ENCODE measurements at places on chromosomes 12 and 14. TPM values are rescaled to one million over a fixed set of nuclear protein-coding genes. Genes with fewer than 3 reads are reported as not detected.

The CTSG gene
- total RNA-seq = not detected

The TMEM117 gene
- 2.0 TPM for total RNA-seq

The CPNE6 gene
- not detected for total RNA-seq

The ESR2 gene
- total RNA-seq = 4.5 TPM

The TSPAN8 gene
- total RNA-seq = 0.30 TPM

The MANSC4 gene
- not detected for total RNA-seq

The SRRM4 gene
- total RNA-seq = not detected

GRCh38 chr12:26938701-26939062, 412 bp downstream of the FGFR1OP2 start:
- DNase-seq = no peak

DNA sequence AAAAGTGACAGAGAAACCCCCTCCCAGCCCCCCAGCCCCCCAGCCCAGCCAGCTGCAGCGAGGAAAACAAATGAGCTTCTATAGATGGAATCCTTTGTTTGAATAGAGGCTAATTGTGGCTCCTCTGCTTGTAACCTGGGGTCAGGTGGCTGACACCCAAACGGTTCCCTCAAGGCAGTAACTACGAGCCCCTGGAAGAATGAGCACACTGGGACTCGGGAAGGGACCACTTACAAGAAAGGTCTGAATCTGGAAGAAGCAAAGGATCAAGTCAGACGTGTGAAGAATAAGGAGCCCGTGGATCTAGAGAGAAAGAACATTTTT, 108.7 kb upstream of the FUT8 start:
- DNase-seq = no peak

DNA sequence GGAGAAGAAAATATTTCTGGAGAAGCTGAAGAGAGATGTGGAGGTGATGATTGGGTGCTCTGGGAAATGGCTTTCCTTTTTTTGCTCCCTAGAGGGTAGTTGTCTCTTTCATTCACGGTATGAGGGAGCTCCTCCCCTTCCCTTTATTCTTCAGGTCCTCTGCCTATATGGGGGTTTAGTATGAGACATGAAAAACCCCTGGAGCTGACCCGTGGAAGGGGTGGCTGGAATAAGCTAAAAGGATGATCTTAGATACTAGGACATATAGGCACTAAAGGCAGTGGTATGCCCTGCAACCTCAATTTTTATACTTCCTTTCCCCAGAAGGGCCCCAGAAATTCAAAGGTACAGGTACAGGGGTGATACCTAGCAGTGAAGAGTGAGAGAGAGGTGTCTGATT, 4.2 kb upstream of the DTX3 start:
- no peak for DNase-seq

GRCh38 chr14:68393259-68393658, 399.6 kb downstream of the ZFP36L1 start:
- no peak for DNase-seq

- no peak for DNase-seq
These were observed 270.7 kb upstream of the PDE3A start for GRCh38 chr12:20097626-20098025.

DNA sequence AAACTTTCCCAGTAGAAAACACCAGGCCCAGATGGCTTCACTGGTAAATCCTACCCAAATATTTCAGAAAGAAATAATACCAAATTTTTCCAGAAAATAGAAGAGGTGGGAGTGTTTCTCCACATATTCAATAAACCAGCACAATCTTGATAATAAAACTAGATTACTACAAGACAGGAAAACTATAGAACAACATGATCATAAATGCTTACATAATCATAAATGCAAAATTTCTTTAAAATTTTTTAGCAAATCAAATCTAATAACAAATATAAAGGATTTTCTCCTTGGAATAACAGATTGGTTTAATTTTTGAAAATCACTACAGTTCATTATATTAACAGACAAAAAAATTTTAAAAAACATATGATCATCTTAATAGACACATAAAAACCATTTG, 294.5 kb downstream of the BCL11B start:
- no peak for DNase-seq

DNA sequence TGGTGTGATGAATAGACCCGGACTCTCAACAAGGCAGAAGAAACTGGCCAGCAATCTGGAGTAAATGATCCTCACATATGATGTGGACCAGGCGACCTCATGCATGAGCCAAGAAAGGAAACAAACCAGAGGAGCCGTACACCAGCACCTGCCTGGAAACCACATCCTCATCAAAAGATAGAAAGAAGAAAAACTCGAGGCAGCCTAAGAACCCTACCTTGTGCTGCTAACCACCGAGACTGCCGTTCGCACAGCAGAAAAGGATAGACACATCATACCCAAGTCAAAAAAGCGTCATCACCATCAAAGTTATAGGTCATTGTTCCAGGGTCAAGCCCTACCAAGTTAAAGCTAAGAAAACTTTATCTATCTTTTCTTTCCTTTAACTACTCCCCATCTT, 66.7 kb downstream of the RESF1 start:
- DNase-seq = peak; percentile 12

- peak; percentile 45 for DNase-seq
These were observed at the start of the genes C12orf57 and RNU7-1 for GRCh38 chr12:6943722-6944380. TSS of gene C12orf57 (plus strand) at chr12:6944022. CDS start at chr12:6944122, 100 bp downstream. TSS of gene RNU7-1 (plus strand) at chr12:6943816.

DNA sequence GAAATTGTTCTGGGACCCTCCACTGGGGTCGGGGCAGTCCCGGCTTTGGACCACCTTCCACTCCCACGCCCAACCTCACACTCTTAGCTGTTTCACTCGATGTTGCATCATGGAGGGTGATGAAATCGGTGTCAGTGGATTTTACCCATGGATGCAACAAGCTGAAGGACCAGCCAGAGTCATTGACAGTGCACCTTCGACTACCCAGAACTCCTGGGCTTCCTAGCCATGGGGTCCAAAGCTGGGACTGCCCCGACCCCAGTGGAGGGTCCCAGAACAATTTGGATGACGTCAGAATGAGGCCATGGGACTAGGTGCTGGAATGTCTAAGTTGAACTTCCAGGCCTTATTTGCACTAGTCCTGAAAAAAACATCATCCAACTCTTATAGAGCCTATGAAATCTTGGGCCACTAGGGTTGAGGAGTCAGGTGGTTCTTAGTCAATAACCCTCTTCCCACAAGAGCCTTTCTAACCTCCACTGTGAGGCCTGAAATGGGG, 882 bp upstream of the IL23A start:
- no peak for DNase-seq

DNA sequence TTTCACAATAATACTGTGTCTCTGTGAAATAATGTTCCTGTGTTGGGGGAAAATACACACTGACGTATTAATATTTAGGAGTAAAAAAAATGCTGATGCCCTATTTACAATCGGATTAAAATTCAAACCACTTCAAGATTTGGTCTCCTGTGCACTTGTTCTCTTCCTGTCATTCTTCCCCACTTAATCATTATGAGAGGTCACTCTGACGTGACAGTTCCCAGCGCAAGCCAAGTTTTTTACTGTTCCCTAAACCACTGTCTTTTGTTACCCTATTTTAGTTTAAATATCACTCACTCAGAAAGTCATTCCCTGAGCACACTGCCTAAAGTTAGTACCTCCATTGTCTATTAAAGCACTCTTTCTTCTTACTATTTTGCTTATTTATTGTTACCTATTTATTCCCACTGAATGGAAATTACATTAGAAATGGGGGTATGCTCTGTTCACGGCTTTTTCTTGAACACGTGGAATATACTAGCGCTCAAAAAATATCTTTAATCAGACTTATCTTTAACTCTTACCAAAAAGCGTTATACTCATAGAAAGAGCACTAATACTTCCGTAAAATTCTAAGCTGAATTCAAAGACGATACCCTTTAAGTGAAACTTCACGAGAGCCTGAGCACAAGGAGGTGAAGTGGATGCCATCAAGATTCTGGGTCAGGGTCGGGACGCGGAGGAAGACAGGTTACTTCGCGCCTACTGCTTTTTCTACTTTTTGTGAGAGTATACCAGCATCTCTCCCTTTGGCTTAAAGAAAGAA, 670 bp upstream of the PSMA3 start:
- no peak for DNase-seq

- DNase-seq = no peak
These were observed 13.8 kb downstream of the NGDN start for GRCh38 chr14:23483236-23483854.

All from activated T-cell treated with anti-CD3 and anti-CD28 coated beads, Interleukin-2, amount 50 U/mL, for 4 hours (primary cell).